ENCODE measurements at places on chromosomes 1 and 21.

GRCh38 chr1:88514544-88515060 is 169.5 kb upstream of the PKN2 start:
- no peak for DNase-seq

DNA sequence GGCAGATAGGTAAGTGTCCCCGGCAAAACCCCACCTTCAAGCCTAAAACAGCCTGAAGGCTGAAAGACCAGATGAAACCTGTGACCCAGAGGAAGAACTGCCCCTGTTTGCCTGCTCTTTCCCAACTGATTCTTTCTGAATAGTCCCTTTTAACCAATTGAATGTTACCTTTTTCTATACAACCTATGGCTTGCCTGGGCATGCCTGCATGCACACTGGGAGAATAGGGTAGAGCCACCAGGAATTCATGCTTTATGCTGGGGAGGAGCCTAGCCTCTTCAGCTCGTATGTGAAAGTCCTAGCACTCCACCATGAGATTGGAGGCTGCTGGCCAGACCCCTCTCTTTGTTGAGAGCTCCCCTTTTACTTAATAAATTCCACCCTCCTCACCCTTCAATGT is 340.0 kb downstream of the PTBP2 start:
- no peak for DNase-seq

DNA sequence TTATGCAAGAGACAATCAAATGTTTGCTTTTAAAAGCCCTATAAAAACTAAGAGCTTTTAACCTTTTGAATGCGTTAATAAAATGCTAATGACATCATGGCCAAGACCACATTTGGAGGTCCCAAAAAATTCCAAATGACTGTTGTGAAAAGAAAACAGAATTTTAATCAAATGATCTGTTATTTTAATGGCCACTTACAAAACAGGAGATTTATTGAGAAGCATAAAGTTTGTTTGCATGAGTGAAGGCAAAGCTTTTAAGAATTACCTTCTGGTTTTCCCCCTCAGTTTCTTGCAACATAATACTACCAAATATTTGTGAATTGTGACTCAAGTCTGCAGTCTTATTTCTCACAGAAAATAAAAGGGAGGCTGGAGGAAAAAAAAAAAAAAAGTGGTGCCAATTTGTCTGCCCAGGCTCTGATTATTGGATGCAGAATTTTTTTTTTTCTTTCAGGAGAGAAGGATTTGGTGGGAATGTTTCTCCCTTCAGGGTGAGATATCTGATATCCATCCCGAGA is 60.7 kb downstream of the GORAB start:
- DNase-seq, result no peak

- DNase-seq, result no peak
Observed at GRCh38 chr1:7410156-7410555, 360.9 kb upstream of the VAMP3 start.

DNA sequence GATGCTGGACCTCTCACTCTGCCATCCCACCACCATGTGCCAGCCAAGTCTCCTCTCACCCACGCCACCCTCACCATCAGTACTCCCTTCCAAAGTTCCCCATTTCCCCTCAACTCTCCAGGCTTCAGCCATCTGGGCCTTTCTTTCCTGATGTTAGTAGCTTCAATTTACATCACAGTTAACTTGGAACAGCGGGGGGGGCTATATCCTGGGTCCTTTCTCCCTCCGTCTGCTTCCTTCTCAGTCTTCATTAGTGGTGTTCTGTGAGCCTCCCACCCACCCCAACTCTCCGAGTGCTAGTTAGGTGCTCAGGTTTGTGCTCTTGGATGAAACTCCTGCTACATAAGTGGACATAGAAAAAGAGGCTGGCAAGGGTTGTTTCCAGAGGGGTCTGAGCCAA is 31.9 kb downstream of the KCNC4 start:
- no peak for DNase-seq

DNA sequence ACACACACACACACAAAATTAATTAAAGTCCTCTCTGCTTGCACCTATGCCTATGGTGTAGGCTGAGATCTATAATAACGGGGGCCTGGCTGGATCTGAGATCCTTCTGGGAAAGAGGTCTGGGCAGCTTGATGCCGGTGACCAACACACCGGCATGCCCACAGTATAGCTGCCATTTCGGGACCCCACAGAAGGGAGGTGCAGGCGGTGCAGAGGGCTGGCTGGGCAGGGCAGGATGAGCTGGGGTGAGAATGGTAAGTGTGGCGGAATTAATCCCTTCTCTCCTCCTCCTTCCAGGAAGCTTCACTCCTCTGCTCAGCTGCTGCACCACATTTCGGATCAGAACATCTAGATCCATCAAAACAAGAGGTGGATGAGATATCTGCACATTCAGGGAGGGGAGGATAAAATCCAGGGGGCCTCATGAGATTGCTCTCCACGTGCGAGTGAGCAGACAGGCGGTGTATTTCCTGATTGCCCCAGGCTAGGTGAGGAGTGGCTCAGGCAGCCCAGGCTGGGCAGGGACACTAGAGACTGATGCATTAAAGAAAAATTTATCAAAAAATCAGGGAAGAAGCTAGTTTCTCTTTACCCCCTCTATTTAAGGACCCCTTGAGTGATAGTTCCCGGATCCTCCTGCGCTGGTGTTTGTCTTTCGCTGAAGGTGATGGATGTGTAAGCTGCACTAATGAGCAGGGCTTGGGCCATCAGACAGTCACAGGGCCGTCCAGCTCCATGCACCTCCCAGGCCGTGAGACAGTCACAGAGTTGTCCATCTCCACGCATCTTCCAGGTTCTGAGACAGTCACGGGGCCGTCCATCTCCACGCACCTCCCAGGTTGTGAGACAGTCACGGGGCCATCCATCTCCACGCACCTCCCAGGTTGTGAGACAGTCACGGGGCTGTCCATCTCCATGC is 449.9 kb downstream of the PTPRU start:
- DNase-seq, result no peak

- no peak for DNase-seq
Observed at GRCh38 chr1:109259674-109260557, 10.6 kb downstream of the CELSR2 start.

- DNase-seq, result no peak
Observed at GRCh38 chr1:8858112-8858668, 20.3 kb downstream of the ENO1 start.

GRCh38 chr1:5643360-5644107 is 348.7 kb downstream of the NPHP4 start:
- DNase-seq, result no peak

DNA sequence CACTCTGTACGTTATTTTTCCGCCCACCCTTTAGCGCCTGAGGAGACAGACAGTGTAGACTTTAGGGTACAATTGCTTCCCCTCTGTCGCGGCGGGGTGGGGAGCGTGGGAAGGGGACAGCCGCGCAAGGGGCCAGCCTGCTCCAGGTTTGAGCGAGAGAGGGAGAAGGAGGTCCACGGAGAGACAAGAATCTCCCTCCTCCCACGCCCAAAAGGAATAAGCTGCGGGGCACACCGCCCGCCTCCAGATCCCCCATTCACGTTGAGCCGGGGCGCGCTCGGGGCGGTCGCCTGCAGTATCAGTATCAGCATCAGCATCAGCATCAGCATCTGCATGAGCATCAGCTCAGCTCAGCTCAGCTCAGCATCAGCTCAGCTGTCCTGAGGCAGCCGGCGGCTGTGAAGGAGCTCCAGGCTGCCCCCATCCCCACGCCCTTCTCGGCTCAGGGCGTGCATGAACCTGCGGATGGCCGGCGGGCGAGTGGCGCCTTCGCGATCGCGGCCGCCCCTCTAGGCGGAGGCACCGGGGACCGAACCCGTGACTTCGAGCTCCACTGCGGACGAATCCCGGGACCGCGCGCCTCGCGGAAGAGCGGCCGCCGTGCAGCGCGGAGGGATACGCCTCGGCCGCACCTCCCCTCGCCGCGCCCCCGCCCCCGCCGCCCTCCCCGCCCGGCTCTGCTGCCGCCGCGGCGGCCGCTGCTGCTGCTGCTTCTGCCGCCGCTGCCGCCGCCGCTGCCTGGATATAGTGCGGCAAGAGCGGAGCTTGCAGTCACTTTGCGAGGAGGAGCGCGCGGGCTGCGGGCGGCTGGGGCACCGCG is at the start of gene NCAM2:
NCAM2 (plus strand) TSS at position 774 of the 820 bp plus-strand sequence.
- DNase-seq, result peak; percentile 55

DNA sequence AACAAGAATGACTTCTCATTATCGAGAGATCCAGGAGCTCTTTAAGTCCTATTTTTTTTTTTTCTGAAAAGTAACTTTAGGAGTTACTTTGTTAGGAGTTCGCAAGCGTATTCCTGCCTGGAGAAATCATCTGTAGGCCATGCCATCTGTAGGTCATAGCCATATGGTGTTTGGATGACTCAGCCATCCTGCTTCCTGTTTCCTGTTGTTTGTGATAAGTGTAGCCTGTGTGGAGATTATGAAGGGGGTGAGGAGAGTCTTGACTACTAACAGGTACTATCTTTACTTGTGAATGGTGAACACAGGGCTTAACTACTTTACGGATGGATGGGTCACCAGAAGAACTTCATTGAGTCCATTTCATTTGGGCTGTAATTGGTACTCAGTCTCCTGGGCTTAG is 327.2 kb downstream of the PTPRU start:
- DNase-seq, result no peak

GRCh38 chr1:208089761-208090370 is 154.3 kb downstream of the PLXNA2 start:
- DNase-seq, result no peak

GRCh38 chr1:160651433-160652064 is 4.7 kb upstream of the SLAMF1 start:
- DNase-seq, result no peak

DNA sequence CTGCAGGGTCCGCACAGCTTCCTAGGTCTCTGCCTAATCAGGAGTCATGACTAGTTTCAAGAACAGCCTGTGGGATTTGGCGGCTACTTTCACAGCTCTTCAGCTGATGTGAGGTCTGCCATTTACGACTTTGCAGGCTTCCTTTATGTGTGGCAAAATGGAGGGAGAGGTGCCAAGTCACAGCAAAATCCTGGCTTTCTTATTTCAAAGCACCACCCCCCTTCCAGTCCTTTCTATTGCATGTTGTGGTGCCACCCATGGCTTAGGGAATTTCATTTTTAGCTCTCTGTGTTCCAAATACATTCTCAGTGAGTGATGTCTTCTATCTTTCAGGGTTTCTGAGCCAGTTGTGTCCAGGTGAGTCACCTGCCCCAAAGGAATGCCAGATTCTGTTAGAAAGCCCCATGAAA is 75.1 kb upstream of the WLS start:
- peak; percentile 68 for DNase-seq

DNA sequence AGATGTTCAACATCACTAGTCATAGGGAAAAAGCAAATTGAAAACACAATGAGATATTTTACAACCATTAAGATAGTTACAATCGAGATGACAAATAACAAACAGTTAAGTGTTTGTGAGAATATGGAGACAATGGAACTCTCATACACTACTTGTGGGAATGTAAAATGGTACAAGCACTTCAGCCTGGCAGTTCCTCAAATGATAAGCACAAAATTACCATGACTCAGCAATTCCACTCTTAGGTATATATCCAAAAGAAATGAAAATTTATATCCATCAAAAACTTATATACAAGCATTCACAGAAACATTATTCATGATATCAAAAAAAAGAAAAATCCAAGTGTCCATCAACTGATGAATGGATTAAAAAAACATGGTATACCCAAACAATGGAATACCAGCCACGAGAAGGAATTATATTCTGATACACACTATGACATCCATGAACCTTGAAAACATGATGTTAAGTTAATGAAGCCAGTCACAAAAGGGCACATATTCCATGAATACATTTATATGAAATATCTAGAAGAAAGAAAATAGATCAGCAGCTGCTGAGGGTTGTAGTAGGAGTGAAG is 76.4 kb downstream of the EVI5 start:
- peak; percentile 78 for DNase-seq

- DNase-seq, result peak; percentile 59
Observed at GRCh38 chr1:192489748-192490147, 85.8 kb upstream of the RGS1 start.

DNA sequence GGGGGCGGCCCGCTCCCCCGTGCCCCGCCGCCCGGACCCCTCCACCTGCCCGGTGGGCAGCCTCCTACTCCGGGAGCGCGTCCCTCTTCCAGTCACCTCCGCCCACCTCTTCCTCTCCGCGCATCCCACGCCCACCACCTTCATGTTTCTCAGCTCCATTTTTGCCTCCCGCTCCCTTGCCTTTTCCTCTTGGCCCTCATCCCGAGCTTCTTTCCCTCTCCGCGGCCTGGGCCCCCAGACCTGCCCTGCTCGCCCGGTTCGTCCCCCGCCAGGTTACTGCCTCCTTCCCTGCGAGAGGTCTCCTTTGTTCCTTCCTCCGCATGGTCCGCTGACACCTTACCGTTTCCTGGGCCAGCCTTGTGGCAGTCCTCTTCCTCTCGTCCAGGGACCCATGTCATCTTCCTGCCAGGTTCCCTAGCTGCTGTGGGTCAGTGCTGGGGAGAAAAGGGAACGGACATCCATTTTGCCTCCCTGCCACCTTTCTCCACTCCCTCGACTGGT is 563 bp downstream of the QSOX1 start:
- DNase-seq, result peak; percentile 21

DNA sequence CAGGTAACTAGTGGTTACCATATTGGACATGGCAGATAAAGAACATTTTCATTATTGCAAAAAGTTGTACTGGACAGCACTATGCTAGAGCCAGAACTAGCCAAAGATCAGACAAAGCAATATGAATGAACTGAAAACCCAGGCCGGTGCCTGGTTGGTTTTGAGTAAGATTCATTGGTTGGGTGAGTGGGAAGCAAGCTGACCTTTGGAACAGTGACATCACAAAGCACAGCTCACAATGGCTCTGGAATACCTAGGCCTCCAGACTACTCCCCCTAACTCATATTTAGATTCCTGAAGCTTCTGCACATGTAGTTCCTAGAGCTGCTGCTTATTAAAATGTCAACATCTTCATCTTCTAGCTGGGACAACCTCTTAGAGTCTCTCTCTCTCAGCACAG is at the start of gene TMCO2:
TMCO2 (plus strand) TSS at position 283 of the 400 bp plus-strand sequence; CDS start at position 340, 57 bp downstream.
- no peak for DNase-seq

DNA sequence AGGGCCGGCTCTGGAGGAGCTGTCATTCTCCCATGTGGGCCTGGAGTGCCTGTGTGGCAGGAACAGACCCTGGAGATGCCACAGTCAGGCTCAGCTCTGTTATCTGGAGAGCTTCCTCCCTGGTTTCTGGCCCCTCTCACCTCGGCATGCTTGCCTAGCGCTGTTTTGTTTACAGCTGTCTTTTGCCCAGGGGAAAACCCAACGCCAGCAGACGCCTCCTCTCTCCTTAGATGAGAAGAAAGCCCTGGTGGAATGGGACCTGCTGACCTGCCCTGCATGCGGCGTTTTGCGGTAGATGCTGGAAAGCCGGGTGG is 104.9 kb downstream of the CRYAA start:
- DNase-seq, result no peak
